ENCODE measurements at places on chromosomes 3 and 15.

DNA sequence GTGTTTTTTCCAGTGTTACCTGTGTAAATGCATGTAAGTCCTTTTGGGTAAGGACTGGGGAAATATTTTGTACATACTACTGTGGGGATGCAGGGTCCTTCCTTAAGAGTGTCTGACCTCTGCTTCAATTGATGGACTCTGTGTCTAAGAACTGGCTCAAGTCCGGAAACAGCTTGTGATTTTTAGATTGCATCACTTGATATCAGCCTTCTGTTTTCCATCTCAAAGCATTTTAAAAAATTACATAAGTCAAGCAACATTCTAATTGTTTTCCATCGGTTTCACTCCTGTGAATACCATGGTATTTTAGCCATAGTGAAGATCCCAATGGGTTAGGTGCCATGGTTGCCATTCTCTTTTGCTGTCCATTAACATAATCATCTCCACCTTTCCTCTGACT is 597.6 kb downstream of the SQOR start:
- no peak for DNase-seq

GRCh38 chr15:77974098-77974414 is 103.5 kb downstream of the TBC1D2B start:
- DNase-seq, result no peak

DNA sequence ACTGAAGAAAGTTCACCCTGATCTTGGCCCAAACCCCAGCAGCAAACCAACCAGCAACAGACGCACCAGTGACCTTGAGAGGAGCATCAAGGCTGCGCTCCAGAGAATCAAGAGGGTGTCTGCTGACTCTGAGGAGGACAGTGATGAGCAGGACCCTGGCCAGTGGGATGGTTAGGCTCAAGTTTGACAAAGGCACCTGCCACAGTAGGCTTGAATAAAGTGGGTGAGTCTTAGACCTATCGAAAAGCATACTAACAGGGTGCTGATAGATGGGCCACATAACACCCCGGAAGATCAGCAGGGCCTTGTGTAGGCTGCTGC is 23.9 kb downstream of the WHAMM start:
- DNase-seq, result no peak

GRCh38 chr15:74565381-74566085 is 24.5 kb downstream of the ARID3B start:
- DNase-seq, result no peak

GRCh38 chr3:48502728-48503168 is 1.2 kb downstream of the SHISA5 start:
- no peak for DNase-seq

DNA sequence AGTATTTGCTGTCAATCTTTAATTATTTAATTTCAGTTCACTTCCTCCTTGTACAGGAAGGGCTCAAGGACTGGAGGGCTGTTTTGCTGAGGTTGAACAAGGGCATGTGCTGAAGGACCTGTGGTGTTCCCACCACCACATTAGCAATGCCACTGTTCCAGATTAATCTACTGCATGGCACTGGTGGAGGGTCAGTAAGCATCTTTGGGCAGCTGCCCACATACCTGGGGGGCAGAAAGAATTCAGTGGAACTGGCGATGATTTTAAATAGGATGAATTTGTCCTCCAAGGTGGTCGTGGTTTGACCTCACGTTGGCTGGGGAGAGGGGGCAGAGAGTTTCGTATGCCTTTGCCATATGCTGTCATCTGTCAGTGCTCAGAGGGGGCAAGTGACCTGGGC is 244.8 kb downstream of the TLE3 start:
- no peak for DNase-seq

GRCh38 chr3:167450195-167450594 is 23.6 kb downstream of the SERPINI2 start:
- DNase-seq, result no peak

DNA sequence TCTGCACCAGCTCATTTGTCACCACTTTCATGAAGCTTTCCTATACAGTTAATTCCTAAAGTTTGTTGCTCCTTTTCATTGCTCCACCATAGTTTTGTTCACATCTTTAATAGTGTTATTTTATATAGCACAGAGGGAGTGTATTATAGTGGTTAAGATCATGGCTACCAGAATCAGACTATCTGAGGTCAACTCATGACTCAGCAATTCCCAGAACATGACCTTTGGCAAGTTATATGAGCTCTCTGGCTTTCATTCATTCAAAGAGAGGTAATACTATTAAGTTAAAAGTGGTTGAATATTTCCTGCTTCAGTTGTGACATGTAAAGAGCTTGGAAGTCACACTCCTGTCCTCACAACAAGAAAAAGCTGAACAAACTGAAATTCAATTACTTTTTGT is 1073.5 kb downstream of the NAALADL2 start:
- no peak for DNase-seq

Measured in activated T-cell treated with anti-CD3 and anti-CD28 coated beads, Interleukin-2, amount 50 U/mL, for 72 hours (primary cell).